Testis (tissue), 5 donors: ENCODE measurements at places on chromosomes 2 and 18. TPM values are rescaled to one million over a fixed set of nuclear protein-coding genes. Genes with fewer than 3 reads are reported as not detected.

GRCh38 chr2:152174574-152174973 lies 989 bp downstream of the STAM2 start:
- DNase-seq = no peak

- no peak for DNase-seq
These were observed 107.0 kb upstream of the RAB6C start for GRCh38 chr2:129872446-129872845.

The MC4R gene
- total RNA-seq = not detected

The CD8A gene
- 0.31 TPM for total RNA-seq

DNA sequence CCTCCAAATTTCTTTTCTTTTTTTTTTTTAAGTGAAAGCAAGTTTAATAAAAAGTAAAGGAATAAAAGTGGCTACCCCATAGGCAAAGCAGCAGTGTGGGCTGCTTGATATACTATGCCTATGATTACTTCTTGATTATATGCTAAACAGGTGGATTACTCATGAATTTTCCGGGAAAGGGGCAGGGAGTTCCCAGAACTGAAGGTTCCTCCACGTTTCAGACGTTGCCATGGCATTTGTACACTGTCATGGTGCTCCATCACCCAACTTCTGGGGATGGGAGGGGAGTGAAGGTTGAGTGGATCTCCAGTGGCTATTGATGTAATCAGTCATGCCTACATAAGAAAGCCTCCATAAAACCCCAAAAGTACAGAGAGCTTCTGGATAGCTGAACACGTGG lies 176.2 kb downstream of the CYP26B1 start:
- DNase-seq = no peak

- no peak for DNase-seq
These were observed 122.3 kb downstream of the HAUS1 start for GRCh38 chr18:46226461-46226860.

The ZAP70 gene
- total RNA-seq = 5.5 TPM

The GPR17 gene
- total RNA-seq = not detected

DNA sequence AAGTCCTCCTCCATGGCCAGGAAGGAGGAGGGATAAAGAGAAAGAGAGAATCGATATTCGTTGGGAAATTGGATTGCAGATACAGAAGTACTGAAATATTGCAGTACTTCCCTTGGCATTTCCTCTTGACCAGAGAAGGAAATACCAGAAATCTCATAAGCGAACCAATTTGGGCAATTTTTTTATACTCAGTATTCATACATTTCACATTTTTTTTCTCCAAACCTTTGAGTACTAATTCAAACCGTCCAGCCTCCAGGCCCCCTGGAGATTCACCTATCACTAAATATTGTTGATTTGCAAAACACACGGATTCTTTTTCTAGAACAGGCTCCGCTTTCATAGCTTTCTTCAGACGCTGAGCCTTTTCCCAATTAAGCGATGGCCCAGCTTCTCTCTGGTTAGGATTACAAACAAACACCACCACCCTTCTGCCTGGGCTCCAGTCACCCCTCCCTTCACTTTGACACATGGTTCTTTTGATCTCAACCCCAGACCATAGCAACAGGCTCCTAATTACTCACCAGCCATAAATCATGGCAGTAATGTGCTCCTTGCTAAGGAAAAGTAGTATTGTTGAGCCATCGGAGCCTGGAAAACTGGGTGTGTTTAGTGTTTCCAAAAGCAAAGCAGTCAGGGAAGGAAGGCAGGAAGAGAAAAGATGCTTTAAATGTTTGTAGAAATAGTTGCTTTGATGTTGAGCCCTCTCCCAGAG lies 138.4 kb upstream of the CCDC68 start:
- no peak for DNase-seq
